ENCODE measurements at places on chromosomes 4 and X.

- no peak for DNase-seq
Observed at GRCh38 chr4:2827071-2827873, 16.4 kb upstream of the ADD1 start.

GRCh38 chr4:159765382-159765781 is 662.5 kb downstream of the RAPGEF2 start:
- DNase-seq: no peak

- no peak for DNase-seq
Observed at GRCh38 chr4:78517050-78517652, 34.4 kb upstream of the ANXA3 start.

DNA sequence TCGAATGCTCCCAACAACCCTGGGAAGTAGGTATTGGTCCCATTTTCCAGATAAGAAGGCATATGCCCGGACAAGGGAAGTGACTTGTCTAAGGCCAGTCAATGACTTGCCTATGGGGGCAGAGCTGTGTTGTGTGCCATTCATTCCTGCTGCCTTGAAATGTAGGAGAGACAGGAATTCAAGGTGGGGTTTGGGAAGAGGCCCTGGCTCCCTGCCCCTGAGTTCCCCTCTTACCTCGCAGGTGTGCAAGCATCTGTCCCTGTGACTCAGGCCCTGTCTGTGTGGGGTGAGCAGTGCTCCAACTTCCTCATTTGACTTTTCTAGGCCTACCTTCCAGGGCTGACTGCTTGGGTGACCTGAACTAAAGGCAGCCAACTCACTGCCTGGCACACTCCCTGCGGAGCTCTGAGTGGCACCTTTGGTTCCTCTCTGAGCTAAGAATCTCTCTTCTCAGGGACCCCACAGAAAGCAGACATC is 5.1 kb downstream of the EFNB1 start:
- no peak for DNase-seq

- no peak for DNase-seq
Observed at GRCh38 chr4:153788051-153788412, 851 bp downstream of the SFRP2 start.

GRCh38 chr4:120554086-120554485 is 368.4 kb downstream of the PRDM5 start:
- no peak for DNase-seq

GRCh38 chr4:155745984-155746383 is 12.8 kb upstream of the GUCY1B1 start:
- DNase-seq: no peak

GRCh38 chrX:31279359-31279758 is 207.5 kb upstream of the FTHL17 start:
- DNase-seq: no peak

Measured in stimulated activated CD4-positive, alpha-beta T cell treated with anti-CD3 and anti-CD28 coated beads, Interleukin-15, amount 100 ng/mL, for 1 hour (primary cell).